Suprapubic skin (tissue), 4 donors: ENCODE measurements at places on chromosomes 6 and 20. TPM values are rescaled to one million over a fixed set of nuclear protein-coding genes. Genes with fewer than 3 reads are reported as not detected.

NT5E gene
- total RNA-seq = 7.1 TPM

LRP11 gene
- total RNA-seq = 72.1 TPM

PCK1 gene
- 5.9 TPM for total RNA-seq

SAMD10 gene
- 8.1 TPM for total RNA-seq

FRK gene
- 3.1 TPM for total RNA-seq

SCUBE3 gene
- 0.81 TPM for total RNA-seq

PRICKLE4 gene
- 3.6 TPM for total RNA-seq

PSMF1 gene
- 153 TPM for total RNA-seq
